AG04450 (cell line): ENCODE measurements at places on chromosomes 2 and 18.

DNA sequence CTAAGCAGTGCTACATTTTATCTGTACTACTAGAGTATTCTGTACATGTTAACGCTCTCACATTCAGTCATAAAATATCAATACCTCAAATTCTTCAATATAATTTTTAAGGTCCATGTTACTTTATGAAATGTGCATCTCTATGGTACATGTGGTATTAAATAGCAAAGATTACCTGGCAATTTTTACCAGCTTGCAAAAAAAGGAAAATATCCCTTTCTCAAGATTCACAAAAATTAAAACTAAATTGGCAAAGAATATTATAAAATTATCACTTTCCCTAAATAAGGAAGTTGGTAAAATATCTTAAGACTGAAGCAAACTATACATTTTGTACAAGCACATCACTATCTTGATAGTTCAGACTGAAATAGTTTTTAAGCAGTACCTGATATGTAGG, 115.0 kb upstream of the RNU4ATAC start:
- no peak for DNase-seq

DNA sequence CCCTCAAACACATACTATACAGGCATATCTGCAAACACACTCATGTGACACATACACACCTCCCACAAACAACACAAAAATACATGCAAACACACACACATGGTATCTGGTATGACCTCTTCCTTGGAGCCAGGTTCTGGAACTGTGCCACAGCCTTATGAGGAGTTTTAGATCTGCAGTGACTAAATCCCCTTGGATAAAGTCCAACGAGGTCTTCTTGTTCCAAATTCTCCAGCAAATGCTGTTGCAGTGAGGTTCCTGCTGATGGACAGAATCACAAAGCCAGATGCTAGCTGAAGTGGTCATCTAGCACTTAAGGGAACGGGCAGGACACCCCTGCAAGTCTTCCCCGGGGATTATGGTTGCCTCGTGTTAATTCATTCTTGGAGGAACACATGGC, 54.5 kb upstream of the DAPL1 start:
- DNase-seq, result peak; percentile 27

- DNase-seq, result no peak
Measured at GRCh38 chr2:156852681-156853080, 404.8 kb upstream of the GALNT5 start.

DNA sequence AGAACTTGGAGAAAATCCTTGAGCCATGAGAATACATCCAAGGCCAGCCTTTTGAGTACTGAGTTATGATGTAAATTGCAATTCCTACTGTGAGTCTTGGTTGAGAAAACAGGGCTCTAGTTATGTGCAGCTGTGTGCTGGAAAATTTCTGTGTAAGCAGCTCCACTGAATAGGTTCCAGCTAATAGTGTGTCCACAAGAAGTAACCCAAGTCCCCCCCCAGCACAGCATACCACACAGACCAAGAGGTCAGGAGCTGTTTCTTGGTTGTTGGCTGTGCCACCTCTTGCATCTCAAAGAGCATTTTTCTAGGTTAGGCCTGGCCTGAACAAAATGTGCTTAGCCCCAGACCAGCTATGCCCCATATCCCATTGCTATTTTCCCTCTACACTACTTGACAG, 36.8 kb upstream of the APCDD1 start:
- no peak for DNase-seq

- DNase-seq, result no peak
Measured at GRCh38 chr18:513826-514530, 13.5 kb upstream of the COLEC12 start.

DNA sequence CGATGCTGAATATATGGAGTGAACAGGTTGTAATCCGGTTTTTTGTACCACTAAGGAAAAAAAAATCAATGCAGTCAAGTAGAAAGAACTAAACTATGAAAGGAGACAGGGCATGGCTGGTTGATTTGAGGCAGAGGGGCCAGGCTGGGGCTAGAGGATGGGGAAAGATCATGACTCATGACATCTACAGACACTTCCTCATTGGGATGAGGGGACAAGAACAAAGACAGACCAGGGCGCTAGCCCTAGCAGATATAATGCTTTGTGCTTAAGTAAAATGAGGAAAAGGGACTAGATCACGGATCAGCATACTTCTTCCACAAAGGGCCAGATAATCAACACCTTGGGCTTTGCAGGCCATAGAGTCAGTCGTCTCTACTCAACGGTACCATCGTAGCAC, 55.8 kb downstream of the ST6GAL2 start:
- DNase-seq, result no peak

DNA sequence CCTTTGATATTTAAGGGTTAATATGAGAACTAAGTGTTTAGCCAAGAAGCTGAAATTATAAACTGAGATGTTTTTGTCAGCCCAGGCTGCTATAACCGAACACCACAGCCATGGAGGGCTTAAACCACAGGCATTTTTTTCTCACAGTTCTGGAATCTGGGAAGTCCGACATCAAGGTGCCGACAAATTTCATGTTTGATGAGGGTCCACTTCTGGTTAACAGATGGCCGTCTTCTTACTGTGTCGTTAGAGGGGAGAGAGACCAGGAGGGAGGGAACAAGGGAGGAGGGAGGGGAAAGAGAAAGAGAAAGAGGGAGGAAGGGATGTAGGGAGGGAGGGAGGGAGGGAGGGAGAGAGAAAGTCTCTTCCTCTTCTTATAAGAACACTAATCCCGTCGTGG, 6.5 kb upstream of the CNDP2 start:
- peak; percentile 18 for DNase-seq

GRCh38 chr2:148814143-148814859, 60.7 kb upstream of the KIF5C start:
- peak; percentile 18 for DNase-seq
